ENCODE measurements at places on chromosomes 2 and 18.

- no peak for ATAC-seq
Measured at GRCh38 chr2:127185705-127186104, 34.4 kb downstream of the CYP27C1 start.

DNA sequence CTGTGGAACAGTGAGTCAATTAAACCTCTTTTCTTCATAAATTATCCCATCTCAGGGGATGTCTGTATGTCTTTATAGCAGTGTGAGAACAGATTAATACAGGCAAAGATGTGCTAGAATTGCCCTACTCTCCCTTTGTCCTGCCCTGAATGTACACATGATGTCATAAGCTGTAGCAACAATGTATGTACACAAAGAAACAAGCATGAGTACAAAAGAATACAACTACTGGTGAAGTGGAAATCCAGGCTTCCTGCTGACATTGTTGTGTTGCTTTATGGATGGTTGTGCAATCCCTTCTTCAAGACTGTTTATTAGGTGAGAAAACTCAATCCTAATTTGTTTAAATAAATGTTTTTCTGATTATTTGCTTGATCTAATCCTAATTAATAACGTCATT lies 446.6 kb downstream of the DSC3 start:
- no peak for ATAC-seq

GRCh38 chr2:20615068-20615465 lies 35.8 kb downstream of the HS1BP3 start:
- no peak for ATAC-seq

- ATAC-seq = no peak
Measured at GRCh38 chr2:13113002-13113401, 396.3 kb downstream of the TRIB2 start.

GRCh38 chr2:208511016-208511415 lies 104.4 kb downstream of the PTH2R start:
- no peak for ATAC-seq

- ATAC-seq = no peak
Measured at GRCh38 chr18:67001052-67001451, 397.2 kb upstream of the CDH19 start.

DNA sequence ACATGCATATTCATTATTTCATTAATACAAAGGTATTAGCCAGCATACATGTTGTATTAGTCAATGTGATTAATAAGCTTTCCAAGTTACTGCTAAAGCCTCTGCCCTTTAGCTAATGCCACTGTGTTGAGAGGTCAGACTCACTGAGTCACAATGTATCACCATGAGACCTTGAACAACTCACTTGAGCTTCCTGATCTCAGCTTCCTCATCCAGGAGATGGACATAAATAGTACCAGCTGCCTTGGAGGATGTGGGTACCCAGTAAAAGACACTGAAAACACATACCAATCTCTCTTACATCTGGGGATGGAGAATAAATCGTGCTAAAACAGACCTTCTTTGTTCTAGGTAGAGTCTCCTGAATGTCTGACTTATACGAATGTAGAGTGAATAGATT lies 224.6 kb downstream of the EPHA4 start:
- no peak for ATAC-seq

GRCh38 chr2:152189622-152190495 lies 14.3 kb upstream of the STAM2 start:
- ATAC-seq = peak; percentile 99

DNA sequence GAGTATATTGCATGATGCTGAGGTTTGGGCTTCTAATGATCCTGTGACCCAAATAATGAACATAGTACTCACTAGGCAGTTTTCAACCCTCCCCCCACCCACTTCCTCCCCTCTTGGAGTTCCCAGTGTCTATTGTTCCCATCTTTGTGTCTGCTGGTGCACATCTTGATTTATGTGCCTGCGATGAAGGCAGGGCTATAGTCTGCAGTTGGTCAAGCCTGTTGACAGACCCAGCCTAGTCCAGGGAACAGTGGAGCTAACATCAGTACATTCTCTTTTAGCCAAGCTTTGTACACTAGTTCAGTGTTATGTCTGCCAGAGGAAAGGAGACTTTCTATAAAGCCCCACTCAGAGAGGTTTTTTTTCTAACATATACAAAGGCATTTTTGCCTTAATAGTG lies 287.6 kb downstream of the CPS1 start:
- ATAC-seq = no peak

- ATAC-seq = no peak
Measured at GRCh38 chr18:79533146-79533545, 137.4 kb downstream of the NFATC1 start.

GRCh38 chr2:228417526-228417925 lies 236.0 kb upstream of the SPHKAP start:
- 0 out of 3 replicates have a peak, but pooled peaks have one; percentile 31 for ATAC-seq

DNA sequence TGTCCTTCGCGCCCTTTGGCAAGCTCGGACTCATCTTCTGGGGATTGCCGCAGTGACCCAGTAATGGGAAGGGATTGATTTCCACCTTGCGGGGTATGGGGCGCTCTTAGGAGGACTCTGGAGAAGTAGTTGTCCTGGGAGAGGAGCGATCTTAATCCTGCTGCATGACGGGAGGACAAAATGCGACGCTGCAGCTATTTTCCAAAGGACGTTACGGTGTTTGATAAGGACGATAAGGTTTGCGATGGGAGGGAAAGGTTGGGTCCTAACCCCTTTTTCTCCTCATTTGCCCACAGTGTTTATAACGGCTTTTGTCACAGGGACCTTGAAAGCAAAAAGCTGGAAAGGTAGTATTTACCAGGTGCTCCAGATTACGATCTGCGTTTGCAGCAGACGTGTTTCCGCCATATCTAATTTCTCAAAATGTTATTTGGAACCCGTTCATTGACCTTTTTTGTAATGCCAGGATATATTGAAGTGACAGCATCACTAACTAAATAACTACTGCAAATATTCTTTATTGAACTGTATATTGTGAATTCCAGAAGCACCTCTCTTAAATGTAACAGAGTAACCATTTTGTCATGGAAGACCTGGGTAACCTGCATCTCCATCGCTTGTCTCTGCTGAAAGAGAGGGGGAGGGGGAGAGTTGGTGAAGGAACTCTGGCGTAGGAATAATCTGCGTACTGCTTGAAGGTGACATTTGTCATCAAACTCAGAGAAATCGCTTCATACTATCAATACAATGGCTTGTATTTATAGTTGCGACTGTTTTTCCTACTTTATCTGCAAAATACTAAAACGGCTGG lies 590 bp downstream of the MDH1 start:
- ATAC-seq = peak; percentile 41

DNA sequence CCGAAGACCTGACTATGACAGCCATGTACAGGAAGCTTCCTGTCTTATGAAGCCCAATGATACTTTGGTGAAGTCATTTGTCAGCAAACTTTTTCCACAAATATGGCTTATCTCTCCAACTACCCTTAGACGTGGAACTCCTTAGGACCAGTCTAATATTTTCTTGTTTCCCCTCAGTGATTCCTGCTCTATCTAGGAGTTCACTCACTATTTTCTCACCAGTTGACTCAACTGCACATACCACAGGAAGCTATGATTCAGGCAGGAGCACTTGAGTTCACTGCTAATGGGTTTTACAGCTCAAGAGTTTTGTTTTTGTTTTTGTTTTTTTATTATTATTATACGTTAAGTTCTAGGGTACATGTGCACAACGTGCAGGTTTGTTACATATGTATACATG lies 109.3 kb downstream of the ANTXR1 start:
- ATAC-seq = no peak

DNA sequence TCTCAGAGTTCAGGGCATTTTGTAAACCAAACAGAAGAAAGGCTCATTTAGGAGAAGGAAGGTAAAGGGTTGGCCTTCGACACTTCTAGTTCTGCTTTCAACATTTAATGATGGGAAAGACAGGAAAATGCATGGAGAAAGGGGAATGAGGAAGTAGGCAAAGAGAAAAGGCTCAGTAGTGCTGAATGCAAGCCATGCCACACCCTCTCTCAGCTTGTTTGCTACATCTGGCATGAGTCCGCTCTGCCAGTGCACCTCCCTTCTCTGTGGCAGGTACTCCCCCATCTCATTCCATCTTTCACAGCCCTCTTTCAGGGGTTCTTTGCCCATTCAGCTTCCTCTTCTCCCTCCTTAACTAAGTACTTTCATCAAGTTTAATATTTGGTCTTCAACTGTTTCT lies 120.9 kb upstream of the ITGB6 start:
- ATAC-seq = no peak

DNA sequence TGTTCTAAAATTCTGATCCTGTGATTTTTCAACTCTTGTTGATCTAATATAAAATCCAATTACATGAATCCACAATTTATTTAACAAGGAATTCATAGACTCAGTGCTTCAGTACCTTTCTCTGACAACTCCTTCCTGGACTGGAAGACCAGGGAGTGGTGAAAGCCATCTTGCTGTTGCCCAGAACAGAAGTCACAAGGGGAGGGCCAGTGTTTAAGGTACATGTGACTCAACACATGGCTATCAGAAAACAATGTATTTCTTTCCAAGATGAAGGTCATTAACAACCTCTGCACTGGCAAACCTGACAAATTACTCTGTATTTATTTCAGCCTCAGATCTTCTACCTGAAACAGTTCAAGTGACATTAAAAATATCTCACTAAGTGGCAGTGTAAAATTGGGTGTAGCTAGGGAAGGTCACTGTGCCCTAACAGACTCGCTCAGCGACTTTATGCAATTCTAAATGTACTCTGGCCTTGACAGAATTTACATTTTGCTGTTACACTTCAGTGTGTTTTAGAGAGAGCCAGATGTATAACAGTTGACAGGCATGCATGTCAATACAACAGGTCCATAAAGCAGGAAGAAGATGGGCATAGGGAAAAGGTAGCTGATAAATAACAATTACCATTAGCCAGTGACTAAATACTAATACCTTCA lies 75.4 kb downstream of the NCKAP5 start:
- ATAC-seq = no peak

- ATAC-seq = no peak
Measured at GRCh38 chr18:32093523-32093922, 1.8 kb downstream of the RNF138 start.

DNA sequence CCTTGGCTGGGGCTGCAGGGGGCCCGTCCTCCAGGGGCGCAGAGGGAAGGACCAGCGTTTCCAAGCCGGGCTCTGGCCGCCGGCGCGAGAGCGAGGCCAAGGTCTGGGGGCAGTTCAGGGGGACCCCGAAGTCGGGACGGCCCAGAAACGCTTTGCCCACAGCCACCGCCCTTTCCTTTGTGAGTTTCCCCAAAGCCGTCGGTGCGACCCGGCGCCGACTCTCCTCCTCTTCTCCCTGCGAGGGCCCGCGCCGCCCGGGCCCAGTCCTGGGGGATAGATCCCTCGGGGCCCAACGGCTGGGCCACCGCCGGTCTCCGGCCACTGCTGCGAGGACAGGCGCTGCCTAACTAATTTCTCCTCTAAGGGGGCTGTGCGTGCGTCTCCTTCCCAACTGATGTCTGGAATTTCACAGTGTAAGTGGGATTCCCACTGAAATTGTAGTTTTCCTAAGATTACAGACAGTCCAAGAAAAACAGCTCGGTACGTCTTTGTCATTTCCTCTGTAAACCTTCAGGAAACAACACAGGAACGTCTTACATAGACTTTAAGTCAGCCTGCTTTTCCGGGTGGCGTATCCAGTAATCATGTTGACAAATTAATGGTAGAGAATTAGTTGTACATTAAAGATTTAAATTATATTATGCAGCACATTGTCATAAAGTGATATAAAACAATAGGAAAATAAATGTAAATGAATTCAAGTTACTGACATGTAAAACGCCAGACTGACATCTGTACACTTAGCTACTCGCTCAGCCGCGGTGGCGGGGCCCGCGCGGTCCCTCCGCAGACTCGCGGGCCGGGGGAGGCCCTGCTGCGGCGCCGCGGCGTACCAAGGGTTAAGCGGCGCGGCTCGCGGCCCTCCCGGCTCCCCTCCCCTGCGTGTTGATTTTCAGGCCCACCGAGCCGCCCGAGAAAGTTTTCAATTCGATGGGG lies 139.4 kb upstream of the SIX3 start:
- no peak for ATAC-seq

GRCh38 chr18:75211953-75212750 lies 1.6 kb downstream of the TSHZ1 start:
- ATAC-seq = no peak

- no peak for ATAC-seq
Measured at GRCh38 chr18:76981396-76981968, 151.1 kb downstream of the MBP start.

DNA sequence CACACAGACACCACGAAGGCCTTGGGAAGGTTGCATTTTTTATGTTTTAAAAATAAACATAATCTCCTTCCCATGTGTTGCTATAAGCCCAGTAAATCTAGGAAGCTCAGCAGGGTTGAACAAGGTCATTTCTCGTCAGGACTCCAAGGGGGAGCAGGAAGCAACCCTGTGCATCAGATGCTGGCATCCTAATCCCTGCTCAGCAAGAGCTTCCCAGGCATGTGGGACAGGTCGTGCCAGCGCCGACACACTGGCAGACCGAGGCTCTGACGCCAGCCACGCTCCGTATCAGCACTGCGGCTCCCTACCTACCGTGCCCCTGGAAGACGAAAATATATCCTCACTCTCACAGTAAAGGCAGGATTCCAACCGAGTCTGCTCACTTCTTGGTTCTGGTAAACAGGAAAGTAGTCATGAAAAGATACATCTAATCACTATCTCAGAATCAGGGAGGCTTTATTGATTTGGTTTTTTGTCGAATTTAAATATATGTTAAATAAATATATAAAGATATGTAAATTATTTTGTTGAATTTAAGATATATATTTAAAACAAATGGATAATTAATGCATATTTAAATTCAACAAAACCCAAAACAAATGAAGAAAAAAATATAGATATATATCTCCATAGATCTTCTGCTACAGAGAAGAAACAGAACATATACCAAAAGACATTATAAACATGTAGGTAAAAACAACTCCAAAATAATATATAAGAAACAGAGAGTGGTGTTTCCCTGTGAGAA lies 61.4 kb downstream of the TXNL1 start:
- ATAC-seq = no peak

DNA sequence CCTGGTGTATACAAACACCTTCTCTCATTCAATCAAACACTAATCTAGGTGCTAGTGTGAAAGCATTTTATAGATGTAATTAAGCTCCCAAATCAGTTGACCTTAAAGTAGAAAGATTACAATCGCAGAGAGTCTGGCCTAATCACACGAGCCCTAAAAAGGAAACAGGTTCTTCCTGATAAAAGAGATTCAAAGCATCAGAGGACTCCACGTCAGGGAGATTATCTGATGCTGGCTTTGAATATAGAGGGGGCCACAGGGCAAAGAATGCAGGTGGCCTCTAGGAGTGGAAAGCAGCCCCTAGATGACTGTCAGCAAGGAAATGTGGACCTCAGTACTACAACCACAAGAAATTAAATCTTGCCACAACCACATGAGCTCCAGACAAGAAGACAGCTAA lies 28.2 kb upstream of the ZC3H15 start:
- ATAC-seq = no peak

- no peak for ATAC-seq
Measured at GRCh38 chr2:240405684-240406313, 29.7 kb upstream of the GPC1 start.

GRCh38 chr2:177207101-177207500 lies 5.5 kb upstream of the HNRNPA3 start:
- no peak for ATAC-seq

GRCh38 chr2:64904413-64905329 lies 84.5 kb upstream of the SLC1A4 start:
- no peak for ATAC-seq

Measured in SK-N-SH treated with all-trans-retinoic acid at 6 μM for 48 hours (cell line).